ENCODE measurements at places on chromosomes 7 and 10.
A peak's percentile ranks its signal among the peaks of the same experiment; 100 is the strongest.

- no peak for DNase-seq
These were observed 65.7 kb downstream of the TLL2 start for GRCh38 chr10:96448021-96448457.

- no peak for DNase-seq
These were observed 2.8 kb downstream of the HTRA1 start for GRCh38 chr10:122464250-122464510.

DNA sequence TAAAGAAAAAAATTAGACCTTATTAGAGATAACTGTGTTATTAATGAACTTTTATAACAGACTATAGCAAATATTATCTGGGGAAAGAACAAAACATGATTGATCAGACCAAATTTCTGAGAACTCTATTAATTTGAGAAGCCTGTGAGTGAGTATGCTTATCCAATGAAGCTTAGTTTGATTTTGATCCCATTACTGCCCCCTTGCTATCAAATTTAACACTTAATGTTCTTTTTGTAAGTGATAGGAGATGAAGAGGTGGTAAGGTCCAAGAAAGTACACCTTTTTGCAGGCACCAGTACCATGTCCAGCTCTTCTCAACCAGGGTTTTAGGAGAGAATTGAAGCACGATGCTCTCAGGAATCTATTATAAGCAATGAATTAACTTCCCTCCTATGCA is 49.9 kb downstream of the ZNF365 start:
- DNase-seq, result no peak

GRCh38 chr7:46755120-46756034 is 826.5 kb downstream of the TNS3 start:
- DNase-seq, result no peak

GRCh38 chr7:120502132-120502531 is 229.2 kb downstream of the KCND2 start:
- no peak for DNase-seq

DNA sequence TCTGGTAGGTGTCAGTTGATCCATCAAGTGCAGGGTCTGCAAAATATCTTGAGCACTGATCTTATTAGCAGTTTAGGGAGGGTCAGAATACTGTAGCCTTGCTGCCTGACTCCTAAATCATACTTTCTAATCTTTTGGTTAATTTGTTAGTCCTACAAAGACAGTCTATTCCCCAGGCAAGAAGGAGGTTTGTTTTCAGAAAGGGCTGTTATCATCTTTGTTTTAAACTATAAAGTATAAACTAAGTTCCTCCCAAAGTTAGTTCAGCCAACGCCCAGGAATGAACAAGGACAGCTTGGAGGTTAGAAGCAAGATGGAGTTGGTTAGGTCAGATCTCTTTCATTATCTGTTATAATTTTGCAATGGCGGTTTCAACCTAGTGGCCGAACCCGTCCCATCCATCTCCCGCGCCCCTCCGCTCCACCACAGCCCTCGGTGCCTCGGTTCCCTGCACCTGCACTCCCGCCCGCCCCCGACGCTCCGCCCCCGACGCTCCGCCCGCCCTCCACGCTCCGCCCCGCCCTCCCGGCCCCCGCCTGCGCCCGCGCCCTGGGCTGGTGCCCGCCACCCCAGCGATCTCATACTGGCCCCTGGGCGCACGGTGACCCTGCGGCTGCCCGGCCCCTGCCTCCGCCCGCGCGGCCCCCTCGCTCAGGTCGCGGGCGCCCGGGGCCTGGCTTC is at the start of gene ADCK2:
TSS of gene ADCK2 (plus strand) at position 564 of the 681 bp plus-strand sequence. CDS start 386 bp downstream, outside the sequence.
- peak; percentile 58 for DNase-seq

GRCh38 chr7:129949292-129950133 is 3.2 kb downstream of the UBE2H start:
- no peak for DNase-seq

DNA sequence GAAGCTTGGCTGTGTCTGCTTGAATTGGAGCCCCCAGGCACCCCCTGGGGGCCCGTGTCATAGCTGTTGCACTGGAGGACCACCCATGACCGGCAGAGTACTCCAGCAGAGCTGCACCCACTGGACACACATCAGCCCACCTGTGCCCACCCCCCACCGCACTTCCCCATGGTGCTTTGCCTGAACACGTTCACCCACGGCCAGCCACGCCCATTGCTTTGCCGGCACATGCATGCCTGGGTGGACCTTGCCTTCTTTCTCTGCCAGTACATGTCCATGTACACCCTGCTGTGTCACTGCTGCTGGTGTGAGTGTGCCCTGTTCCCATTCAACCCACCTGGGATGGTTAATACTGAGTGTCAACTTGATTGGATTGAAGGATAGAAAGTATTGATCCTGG is 88.7 kb downstream of the SAMD9 start:
- no peak for DNase-seq

DNA sequence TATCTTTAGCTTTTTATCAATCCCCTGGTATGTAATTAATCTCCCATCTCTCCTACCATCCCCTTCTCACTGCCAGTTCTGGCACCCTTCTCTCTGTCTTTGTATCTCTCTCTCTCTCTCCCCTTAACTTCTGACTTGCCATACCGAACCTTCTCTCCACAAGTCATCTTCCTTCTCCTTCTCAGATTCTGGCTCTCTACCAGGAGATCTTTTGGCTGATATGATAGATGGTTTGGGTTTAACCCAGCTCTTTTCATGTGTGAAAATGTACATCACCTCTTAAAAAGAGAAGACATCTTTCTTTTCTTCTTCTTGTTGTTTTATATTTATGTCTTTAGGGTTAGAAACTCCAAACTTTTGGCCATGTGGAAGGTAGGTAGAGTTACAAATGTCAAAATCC is 196.7 kb downstream of the HGF start:
- no peak for DNase-seq
